Esophagus (tissue), 2 donors: ENCODE measurements at places on chromosomes 6 and 20. TPM values are rescaled to one million over a fixed set of nuclear protein-coding genes. Genes with fewer than 3 reads are reported as not detected.

TCF21 gene
- 1.2 TPM for polyA plus RNA-seq

NKAIN2 gene
- 0.02 TPM for polyA plus RNA-seq

BPIFB1 gene
- 0.77 TPM for polyA plus RNA-seq

TRIM31 gene
- 0.22 TPM for polyA plus RNA-seq
